ENCODE measurements at places on chromosomes 13 and 19.

DNA sequence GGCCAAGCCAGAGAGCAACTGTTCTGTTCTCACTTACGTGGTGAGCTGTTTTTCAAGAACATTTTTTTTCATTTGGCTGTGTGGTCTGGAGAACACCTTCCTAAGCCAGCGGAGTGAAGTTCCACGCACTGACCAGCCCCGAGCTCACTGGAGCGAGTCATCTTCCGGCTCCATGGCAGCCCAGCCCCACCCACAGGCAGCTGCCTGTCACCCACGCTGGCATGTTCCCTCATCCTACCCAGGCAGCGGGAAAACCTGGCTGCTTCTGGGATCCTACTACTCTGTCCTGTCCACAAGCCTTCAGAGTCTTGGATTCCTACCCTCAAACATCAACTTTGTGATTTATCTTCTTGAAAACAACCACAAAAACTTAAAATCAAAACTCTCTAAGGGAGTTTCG is 76.2 kb downstream of the GGACT start:
- DNase-seq = no peak

DNA sequence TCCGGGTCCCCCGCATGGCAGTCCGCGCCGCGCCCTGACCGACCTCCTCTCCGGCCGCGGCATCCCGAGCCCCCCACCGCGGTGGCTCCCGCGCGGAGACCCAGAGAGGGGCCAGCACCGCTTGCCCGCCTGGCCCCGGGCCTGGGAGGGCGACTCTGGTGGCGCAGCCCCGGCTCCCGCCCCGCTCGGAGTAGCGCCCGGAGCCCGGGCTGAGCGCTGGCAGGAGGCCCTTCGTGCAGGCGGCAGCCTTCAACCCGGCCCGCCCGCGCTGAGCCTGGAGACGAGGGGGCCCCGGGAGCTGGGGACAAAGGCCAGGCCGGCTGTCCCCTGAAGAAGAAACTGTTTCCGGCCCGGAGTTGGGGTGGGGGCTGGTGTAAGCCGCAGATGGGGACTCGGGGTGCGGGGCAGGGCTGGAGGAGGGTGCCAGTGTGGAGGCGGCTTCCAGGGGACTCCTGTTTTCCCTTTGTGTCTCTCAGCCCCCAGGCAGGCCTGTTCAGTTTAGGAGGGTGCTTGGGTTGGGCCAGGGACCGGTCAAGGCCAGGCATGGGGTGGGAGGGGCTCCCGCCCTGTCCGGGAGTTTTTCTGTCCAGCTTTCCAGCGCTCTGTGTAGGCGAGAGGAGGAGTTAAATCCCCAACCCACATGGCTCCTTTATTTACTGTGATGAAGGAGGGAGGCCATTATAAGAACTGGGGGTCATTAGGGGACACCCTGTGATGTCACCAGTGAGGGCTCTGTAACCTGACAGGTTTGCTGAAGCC is 935 bp downstream of the LRP3 start:
- DNase-seq = peak; percentile 21

DNA sequence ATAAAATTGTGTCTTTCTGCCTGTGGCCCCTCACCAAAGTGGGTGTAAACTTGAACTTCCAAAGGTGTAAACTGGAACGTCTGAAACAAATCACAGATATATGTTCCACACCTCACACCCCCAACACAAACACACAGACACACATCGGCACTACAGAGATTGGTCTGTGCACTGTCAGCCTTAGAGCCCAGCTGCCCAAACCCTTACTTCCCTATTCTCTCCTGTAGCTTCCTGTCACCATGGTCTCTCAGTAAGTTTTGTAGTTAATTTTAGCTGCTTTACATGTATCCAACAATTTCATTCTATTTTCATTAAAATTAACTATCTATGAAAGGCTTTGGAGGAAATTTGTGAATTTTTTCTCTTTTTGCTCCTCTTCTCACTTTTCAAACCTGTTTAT is 5.4 kb downstream of the TM9SF2 start:
- no peak for DNase-seq

- no peak for DNase-seq
These were observed 95.5 kb downstream of the OXGR1 start for GRCh38 chr13:96898646-96899254.

DNA sequence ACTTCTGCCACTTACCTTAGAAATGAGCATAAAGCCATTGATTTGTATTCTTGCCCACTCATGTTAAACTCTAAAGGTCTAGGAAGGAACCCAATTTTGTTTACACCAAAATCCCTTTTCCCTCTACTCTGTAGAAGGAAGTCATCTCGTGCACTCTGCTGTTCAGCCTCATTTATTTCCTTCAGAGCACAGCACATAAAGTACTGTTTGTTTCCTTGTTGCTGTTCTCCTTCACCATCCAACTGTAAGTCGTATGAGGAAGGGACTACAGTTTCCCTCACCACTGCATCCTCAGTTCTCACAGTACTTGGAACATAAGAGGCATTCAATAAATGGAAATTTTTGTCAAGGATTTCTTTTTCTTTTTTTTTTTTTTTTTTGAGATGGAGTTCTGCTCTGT is 24.6 kb downstream of the CDADC1 start:
- no peak for DNase-seq
